ENCODE measurements at places on chromosomes 1 and 21.
A peak's percentile ranks its signal among the peaks of the same experiment; 100 is the strongest.

GRCh38 chr1:47795102-47795501, 202.1 kb downstream of the TRABD2B start:
- no peak for DNase-seq

DNA sequence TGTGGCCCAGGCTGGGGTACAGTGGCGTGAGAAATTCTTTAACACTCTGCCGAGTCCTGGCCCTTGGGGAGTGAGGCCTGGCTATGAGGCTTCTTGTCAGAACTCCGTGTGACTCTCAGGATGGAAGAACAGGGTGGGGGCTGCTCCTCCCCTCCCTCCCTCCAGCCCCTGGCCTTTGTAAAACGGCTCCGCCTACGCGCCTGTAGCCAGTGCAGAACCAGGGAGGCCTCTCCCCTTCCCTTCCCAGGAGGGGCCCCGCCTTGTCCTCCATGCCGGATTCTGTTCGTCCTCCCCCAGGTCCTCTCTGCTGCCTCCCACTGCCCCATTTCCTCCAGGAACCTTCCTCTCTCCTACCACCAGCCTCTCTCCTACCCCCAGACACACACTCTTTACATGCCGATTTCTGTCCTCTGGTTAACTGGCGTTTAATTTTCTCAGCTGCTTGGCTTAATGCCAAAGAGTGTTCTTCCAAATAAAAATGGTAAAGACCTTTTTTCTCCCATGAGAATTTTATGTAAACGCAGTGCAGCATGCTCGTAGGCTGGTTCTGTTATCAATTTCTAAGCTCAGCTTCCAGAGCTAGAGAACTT, 21.0 kb downstream of the PDE9A start:
- peak; percentile 55 for DNase-seq

DNA sequence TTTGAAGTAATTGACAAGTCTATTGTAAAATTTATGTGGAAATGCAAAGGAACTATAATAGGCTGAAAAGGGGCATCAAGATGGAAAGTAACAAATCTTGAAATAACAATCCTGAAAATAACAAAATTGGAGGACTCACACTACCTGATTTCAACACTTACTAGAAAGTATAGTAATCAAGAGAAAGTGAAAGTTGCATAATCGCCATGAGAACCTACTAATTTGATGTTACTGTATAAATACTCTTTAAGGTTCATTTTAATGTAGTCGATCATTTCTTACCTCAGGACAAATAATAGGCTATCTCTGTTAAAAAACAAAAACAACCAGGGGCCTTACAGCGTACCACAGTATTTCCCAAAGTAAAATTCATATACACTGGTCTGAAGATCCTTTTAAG, 71.7 kb downstream of the EDEM3 start:
- DNase-seq: no peak

GRCh38 chr1:75394386-75395139, 216.4 kb downstream of the SLC44A5 start:
- no peak for DNase-seq

DNA sequence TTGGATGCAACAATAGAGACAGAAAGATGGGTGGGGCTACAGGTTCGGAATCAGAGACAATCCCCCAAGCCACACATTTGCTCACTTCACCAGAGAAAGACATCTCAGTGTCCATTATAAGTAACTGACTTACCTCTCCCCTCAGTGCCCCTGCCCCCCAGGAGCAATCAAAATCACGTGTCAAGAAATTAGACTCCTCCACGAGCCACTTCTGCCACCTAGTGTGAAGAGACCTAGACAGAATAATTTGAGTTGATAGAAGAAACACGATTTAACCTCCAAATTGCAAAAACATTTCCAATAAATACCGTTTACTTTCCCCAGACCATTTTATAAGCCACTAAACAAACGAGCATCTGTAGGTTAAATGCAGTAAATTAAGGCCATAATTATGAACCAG, 123.2 kb downstream of the SLC30A10 start:
- DNase-seq: no peak

DNA sequence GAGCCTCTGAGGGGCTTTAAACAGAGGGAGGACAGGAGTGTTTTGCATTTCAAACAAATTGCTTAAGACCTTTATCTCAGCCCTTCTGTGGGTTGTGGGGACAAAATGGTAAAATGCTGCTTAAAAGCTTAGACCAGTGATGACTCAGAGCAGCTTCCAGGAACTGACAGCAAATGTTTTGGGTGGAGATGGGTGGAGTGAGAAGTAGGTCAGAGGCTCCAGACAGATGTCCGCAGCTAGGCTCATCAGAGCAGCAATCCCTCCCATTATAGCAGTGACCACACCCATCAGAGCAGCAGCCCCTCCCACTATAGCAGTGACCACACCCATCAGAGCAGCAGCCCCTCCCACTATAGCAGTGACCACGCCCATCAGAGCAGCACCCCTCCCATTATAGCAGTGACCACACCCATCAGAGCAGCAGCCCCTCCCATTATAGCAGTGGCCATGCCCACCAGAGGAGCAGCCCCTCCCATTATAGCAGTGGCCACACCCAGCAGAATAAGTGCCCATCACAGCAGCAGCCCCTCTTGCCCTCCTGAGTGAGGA, 532.2 kb downstream of the MATN1 start:
- DNase-seq: peak; percentile 48

DNA sequence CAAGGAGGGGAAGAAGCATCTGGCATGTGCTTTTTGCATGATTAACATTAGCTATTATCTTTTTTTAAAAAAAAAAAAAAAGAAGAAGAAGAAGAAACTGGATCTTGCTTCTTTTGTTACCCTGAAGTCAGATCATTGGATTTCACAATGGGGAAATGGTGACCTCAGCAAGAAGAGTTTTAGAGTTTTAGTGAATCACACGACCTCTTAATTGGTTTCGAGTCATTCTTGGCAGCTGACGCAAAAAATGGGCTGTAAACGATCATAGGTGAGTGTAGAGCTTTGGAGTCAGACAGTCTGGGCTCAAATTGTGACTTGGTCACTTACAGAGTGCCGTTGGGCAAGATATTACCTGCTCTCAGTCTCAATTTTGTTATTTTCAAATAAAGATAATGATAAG, 33.3 kb upstream of the PGBD5 start:
- DNase-seq: peak; percentile 37

- DNase-seq: no peak
Measured at GRCh38 chr1:48200166-48200900, 22.2 kb upstream of the SLC5A9 start.

DNA sequence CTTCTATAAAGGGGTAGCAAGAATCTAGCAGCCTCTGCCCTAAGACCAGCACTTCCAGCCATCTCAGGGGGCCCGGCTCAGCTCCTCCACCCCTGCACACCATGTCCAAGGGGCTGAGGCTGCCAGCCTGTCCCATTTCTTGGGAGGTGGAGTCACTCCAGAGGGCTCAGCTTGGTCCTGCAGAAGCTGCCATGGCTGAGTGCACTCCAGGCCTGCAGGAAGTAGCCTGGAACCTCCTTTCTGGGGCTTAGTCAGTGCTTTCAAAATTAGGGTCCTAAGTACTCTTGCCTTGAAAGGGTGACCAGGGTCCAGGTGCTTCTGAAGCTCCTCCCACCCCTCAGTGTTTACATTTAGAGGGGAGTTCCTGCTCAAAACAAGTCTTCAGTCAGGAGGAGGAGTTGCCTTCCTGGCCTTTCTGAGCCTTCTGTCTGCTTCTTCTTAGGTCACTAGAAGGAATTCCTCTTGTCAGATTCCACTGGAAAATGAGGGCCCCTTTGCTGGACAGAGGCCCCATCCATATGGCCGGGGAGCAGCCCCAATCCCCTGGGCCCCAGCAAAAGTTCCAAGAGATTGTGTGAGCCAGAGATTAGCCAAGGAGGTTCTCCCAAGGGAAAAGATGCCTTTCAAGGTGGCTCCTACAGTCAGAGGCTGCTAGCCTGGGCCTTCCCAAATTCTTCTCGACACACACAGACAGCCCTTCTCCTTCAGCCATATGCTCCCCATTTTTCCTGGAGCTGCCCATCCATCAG, 128.1 kb upstream of the VAMP3 start:
- no peak for DNase-seq

DNA sequence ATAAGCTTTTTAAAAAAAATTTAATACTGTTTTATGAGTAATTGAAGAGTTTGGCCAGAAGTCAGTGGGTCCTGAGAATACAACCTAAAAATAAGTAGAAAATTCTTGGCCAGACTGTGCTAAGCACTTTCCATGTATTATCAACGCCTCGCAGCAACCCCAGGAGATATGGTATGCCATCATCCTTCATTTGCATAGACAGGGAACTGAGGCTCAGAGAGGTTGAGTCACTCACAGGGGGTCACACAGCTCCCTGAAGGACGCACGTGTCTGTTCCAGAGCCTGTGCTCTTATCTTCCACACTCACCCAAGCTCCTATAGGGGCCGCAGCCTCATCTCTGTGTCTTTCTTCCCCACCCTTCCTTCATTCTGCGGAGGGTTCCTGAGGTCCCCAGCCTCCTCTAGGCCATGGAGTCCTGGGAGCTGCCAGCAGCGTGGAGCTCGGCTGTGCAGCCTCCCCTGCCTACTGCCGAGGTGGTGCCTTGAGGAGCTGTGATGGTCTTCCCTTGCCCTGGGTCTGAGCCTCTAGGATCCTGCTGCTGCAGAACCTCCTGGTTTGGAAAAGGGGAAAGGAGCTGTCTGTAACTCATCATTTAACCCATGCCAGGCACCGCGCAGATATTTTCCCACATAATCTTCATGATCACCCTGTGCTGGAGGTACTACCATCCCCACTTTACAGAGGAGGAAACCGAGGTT, 30.3 kb upstream of the ECE1 start:
- no peak for DNase-seq

DNA sequence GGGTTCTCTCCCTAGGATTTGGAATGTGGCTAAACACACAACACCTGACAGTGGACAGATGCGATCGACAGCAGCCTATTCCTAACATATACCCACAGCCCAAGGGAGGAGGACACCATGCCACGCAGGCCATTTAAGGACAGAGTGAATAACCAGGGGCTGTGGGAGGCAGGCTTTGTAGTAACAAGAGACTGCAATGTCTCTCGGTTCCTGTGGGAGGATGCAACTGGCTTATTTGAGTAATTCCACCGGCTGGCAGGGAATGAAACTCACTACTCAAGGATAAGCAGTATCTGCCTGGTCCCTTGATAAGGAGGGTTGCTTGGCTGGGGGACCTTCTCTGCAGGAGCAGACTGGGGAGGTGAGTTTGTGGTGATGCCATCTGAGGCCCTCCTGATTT, 109.6 kb downstream of the PCP4 start:
- no peak for DNase-seq

DNA sequence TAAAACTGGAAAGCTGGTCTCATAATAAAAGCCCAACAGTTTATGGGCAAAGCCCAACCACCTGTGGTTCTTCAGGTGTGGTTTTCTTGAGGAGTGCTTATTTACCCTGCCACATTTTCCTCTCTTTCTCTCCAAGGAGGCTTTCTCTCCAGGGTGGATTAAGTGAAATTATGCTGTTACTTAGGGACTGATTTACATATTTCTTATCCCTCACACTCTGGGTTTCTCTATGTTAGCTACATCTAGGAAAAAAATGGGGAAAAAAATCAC, 4.8 kb downstream of the TBX19 start:
- DNase-seq: peak; percentile 74

DNA sequence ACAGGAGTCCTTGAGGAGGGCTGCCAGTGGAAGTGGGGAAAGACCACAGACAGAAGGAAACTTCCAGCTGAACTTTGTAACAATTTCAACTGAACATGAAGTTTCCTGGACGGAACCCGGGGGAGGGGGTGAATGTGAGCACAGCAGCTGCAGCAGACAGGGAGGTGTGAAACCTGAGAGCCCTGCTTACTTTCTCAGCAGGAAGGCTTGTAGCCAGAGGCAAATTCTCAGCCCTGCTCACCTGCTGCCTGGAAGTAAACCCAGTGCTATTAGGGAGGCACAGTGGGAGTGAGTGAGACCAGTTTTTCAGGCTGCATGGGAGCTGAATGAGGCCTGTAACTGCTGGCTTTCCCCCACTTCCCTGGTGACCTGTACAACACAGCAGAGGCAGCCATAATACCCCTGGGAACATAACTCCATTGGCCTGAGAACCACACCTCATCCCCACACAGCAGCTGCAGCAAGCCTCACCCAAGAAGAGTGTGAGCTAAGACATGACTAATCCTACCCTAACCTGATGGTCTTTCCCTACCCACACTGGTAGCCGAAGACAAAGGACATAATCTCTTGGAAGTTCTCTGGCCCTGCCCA, 9.6 kb upstream of the SPRR2F start:
- peak; percentile 96 for DNase-seq

DNA sequence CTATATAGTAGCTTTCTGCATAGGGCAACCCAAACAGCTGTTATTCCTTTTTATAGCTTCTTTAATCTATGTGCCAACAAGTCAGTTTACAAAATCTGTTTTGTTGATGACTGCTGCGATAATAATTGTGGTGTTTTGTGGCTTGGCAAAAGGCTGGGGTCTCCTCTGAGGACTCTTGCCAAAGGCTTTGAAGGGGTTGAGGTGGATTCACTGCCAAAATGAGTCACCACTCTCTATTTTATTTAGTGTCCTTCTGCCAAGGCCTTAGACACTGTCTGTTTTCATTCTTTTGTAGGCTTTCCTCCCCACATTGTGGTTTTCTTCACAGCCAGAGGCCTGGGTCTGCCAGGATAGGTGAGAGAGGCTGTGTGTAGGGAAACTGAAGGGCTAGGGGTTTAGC, 161.8 kb downstream of the NFIA start:
- no peak for DNase-seq

DNA sequence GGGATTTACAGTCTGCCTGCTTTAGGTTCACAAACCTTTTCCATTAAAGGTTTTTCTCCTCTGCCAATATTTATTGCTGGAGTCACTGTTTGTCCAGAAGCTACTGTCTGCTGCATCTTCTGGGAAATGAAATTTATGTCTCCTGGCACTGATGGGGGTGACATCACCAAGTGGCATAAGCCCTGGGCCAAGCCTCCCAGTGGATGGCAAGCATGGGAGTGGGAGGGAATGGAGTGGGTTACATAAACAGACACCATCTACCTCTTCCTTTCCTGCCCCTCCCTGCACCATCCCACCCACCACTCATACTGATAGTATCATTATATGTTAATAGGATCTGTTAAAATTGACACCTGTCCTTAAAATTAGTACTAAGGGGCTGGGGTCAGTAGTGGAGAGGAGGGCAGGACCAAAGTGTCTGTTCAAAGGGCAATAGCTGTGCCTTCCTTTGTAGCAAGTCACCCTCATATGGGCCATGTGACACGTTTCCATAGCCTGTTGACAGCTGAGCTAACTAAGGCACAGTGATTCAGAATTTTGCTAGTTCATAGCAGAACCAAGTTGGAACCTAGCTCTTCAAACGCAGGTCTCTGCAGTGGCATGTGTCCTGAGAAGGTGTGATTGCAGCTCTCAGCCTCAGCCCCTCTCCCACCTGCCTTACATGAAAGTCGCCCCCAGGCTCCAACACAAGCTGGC, 71.0 kb downstream of the MAB21L3 start:
- DNase-seq: no peak

GRCh38 chr1:95041491-95042165, 31.1 kb downstream of the ALG14 start:
- DNase-seq: peak; percentile 79

DNA sequence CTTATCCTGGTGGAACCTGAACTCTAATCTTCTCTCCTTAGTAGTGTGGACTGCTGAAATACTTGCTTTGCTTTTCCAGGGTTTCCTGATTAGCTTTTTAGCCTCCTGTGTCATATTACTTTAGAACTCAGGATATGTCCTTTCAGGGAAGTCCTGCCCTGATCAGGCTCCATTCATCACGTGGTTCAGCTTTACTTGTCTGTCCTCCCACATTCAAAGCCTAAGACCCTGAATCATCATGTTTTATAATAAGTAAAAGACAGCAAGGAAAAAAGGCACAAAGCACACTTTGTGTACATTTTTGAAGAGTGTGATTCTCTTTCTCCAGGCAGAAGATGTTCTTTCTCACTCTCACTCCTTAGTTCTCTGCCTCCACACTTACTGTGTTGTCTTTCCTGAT, 70.6 kb downstream of the PATJ start:
- DNase-seq: no peak

- DNase-seq: no peak
Measured at GRCh38 chr1:169809370-169810095, 14.8 kb upstream of the METTL18 start.

Measured in DMS153 (cell line).